ENCODE measurements at places on chromosomes 1 and 21. TPM values are rescaled to one million over a fixed set of nuclear protein-coding genes. Genes with fewer than 3 reads are reported as not detected.

The ARHGEF11 gene
- total RNA-seq = 32.0 TPM

- DNase-seq = no peak
Observed at GRCh38 chr1:93571623-93572310, 109.9 kb downstream of the BCAR3 start.

DNA sequence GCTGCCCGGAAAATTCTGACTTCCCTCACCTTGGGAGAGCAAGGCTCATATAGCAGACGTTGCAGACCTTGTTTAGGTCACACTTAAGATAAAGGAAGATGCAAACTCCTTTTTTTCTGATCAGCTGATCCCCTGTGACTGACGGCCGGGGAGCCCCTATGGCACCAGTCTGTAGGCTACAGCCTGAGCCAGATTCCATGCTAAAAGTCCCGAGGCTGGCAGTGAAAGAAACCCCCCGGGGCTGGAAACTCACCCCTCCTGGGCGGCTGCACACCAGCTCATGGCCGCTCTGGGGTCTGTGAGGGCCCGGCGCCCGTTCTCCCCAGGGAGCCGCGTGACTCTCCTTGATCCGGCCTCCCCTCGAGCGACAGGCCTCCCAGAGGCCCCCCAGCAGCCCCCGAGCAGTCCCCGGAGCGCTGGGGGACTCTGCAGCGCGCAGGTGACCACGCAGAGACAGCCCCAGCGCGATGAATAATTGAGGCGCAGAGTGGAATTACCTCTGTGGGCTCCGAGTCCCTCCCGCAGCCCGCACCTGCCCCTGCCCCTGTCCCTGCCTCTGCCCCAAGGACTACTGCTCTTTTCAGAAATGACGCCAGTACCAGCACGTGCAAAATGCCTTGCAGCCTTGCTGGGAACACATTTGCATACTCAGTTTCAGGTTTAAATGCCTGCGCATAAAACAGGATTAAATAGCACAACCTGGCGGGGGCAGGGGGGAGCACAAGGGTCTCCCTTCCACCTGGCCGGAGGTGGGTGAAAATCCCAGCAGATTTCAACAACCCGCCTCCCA, 62.6 kb upstream of the CLDN14 start:
- DNase-seq = no peak

- no peak for DNase-seq
Observed at GRCh38 chr21:33080776-33081175, 10.8 kb downstream of the OLIG1 start.

The RPE65 gene
- 5.0 TPM for total RNA-seq

The C8A gene
- total RNA-seq = not detected

The SLC2A1 gene
- 129 TPM for total RNA-seq
